NCI-H524 (cell line): ENCODE measurements at places on chromosomes 11 and 22.
A peak's percentile ranks its signal among the peaks of the same experiment; 100 is the strongest.

- no peak for DNase-seq
Observed at GRCh38 chr11:12119502-12119901, 9.1 kb downstream of the MICAL2 start.

- no peak for DNase-seq
Observed at GRCh38 chr11:67638535-67639437, 777 bp downstream of the TBX10 start.

DNA sequence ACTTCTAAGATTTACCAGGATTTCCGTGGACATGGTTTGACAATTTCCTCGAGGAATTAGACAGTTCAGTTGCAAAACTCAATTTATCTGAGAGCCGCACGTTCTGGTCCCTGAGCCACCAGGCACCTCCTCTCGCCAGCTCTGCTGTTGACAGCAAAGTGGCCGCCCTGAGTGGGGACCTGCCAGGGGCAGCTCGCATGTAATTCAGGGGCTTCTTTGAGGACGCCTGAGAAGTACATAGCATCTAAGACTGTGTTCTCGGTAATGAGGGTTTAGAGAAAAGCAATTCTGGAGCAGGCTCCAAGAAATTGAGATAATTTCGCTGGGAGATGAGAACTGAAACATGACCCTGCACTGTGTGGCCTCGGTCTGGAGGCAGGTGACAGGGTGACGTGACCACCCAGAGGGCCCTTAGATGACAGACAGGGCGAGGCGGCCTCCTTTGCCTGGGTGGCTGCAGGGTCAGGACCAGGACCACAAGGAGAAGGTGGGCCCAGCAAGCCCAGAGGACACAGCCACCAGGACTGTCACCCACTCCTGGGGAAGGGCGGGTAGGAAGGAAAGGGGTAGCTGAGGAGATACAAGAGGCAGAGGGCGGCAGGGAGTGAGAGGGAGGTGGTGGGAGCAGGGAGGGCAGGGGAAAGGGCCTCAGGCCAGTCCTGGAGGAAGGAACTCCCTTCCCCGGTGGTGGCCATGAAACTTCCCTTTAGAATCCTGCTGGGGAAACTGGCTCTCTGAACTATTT, 55.0 kb downstream of the RTL6 start:
- DNase-seq, result no peak

DNA sequence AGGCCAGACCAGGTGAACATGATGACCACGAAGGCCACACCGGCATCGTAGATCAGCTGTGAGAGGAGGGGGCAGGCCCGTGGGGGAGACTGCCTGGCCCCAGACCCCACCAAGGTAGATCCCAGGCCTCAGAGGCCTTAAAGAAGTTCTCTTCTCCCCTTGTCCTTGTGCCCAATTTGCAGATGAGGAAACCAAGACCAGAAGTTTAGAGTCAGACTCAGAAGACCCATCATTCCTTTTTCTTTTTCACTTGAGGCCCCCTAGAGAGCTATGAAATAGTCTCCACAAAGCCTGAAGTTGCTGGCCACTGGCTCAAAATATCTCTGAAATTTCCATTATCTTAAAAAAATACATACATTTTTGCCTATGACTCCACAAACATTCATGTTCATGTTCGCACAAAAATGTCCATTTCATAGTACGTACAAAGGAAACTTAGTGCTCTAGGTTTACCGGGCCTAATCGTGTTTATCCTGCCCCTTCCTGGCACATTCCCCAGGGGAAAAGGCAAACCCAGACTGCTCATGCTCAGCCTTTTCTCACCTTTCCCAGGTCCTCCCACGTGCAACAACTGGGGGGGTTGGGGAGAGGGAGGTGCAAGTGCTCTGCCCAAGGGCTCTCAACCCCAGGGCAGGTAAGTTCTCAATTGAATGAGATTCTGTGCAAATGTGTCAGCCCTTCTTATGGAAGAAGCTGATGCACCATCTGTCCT, 19.2 kb downstream of the SLC43A1 start:
- DNase-seq, result peak; percentile 21

DNA sequence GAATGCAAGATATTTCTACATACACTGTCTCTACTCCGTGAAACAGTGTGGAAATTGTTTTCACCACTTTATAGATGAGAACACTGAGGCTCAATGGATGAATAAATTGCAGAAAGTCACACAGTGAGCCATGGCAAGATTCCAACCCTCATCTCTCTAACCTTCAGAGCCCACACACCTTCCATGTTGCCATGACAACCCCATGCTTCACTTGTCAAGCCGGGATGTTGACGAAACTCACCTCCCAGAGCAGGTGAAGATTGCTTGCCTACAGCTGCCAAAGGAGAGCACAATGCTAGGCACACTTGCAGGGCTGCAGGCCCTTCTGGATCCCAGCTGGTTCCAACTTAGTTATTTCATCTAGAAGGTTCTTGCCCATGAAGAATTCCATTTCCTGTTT, 71.4 kb upstream of the SEZ6L start:
- no peak for DNase-seq

DNA sequence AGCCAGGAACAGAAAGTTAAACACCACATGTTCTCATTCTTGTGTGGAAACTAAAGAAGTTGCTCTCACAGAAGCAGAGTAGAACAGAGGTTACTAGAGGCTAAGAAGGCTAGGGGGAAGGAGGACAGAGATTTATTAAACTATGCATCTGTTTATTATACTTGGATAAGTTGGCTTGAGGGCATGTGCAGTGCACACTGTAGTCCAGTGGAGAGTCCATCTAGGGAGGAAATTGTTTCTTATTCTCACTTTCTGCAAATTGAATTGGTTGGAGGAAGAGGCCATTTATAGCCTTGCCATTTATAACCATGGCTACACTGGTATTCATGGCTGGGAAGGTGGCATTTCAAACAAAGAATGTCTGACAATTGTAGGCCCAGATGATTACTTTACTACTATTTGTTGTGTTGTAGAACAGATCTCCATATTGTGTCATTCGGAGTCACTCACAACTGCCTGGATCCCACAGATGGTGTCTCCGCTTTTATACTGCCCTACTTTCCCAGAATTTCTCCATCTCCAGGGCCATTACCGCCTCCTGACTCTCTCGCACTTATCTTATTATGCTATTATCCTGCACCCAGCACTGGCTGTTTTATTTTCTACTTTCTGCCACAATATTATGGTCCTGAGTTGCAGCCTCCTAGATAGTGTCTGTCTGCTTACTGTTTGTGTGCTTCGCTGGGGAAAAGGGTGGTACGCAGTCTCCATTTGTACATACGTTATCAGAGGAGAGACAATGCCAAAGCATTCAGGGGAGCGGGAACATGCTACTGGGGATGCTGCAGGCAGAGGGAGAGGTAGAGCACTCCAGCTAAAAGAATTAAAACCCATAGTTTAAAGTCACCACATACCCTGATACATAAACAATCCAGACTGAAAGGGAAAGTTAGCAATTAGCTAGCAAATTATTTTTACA, 169.3 kb upstream of the BLID start:
- DNase-seq, result no peak

- no peak for DNase-seq
Observed at GRCh38 chr11:78100676-78101472, 21.2 kb upstream of the NDUFC2 start.

- no peak for DNase-seq
Observed at GRCh38 chr11:1478544-1478943, 8.0 kb downstream of the MOB2 start.

DNA sequence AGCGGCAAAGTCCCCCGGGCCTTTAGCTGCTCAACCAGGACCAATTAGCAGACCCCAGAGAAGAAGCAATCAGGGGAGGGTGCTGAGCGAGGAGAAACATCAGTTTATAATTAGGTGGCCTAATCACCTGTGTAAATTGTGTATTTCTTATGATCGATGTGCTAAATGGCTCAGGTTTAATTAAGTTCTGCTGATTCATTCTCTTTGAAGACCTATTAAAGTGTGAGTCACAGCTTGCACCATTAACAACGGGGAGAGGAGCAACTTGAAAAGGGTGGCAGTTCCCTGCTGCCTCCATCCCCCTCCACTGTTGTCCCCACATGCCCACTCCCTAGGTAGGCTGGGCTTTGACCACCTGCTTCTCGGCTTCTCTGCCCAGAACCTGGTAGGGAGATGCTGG, 10.7 kb downstream of the ISX start:
- no peak for DNase-seq

DNA sequence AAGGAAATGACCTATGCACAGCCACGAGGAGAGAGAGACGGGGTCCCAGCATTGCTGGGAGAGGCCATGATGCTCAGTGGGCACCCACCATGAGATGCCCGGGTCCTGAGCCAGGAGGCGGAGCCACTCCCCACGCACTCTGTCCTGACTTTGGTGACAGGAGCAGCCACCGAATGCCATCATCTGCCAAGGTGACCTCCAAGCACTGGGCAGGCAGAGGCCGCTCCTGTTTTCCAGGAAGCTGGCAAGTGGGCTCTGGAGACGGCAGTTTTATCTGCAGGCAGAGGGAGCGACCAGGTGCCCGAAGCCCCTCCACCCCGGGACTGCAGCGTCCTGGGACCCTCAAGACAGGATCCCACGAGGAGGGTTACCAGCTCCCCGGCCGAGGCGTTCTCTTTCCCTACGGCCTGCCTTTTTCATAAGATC, 453.9 kb downstream of the BRD1 start:
- no peak for DNase-seq

GRCh38 chr11:111469200-111469599, 43.0 kb downstream of the BTG4 start:
- DNase-seq, result no peak

GRCh38 chr11:3155216-3155615, 9.9 kb downstream of the OSBPL5 start:
- DNase-seq, result no peak

GRCh38 chr22:37284805-37285355, 2.6 kb downstream of the CYTH4 start:
- no peak for DNase-seq

DNA sequence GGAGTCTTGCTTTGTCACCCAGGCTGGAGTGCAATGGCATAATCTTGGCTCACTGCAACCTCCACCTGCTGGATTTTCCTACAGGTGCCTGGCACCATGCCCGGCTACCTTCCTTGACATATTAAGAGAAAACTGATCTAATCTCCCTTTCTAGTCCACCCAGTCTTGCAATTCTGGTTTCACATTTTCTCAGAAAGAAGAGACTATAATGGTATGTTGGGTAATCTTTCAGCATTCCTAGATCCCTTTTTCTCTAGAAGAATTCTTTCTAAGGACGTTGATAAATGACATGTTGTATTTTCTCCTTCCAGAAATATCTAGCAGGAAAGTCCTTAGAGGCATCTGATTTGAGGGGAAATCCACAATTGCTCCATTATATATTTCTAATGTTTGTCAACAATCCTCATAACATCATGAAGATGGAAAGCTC, 10.4 kb upstream of the HSPA8 start:
- DNase-seq, result no peak
